ENCODE measurements at places on chromosomes 12 and 14.
A peak's percentile ranks its signal among the peaks of the same experiment; 100 is the strongest.

GRCh38 chr14:70646705-70647104, 5.0 kb downstream of the TTC9 start:
- DNase-seq: no peak

DNA sequence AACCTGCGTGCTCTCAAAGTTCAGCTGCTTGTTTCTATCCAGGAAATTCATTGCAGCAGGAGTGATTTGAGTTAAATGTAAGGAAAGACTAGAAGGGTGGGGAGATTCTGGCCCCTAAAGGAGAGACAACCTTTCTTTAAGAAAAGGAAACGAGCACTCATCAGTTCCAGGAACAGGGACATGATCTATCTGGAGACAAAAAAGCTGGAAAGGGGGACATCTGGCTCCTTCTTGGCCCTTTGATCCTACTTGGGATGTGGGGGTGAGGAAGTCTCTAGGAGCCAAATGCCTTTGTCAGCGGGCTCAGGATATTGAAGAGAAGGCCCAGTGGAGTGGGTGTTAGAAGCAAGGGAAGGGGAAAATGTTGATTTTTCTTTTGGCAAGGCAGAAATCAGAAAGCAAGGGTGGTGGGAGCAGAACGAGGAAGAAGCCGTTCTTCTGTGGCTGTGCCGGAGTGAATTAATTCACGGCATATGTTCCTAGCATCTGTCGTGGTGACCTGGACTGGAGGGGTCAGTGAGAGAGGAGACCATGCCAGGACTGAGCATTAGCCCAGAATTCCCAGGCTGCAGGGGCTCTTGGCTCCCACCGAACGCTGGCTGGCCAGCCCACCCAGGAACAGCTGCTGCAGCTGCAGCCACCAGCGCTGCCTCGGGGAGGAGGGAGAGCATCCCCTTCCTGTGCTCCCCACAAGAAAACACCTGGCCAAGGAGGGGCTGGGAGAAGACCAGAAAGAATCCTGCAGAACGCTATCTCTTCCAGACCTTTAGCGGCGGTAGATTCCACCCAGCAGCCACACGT, 62.8 kb upstream of the GPATCH2L start:
- DNase-seq: no peak

GRCh38 chr14:69650948-69651369, 39.6 kb downstream of the SUSD6 start:
- DNase-seq: no peak

GRCh38 chr14:63852271-63852816, 460 bp upstream of the SYNE2 start:
- DNase-seq: peak; percentile 17

Measured in AG08395 (cell line).